ENCODE measurements at places on chromosomes 13 and 19. TPM values are rescaled to one million over a fixed set of nuclear protein-coding genes. Genes with fewer than 3 reads are reported as not detected.
A peak's percentile ranks its signal among the peaks of the same experiment; 100 is the strongest.

The USHBP1 gene
- 0.64 TPM for total RNA-seq

GRCh38 chr13:39506559-39507390 is 96.2 kb downstream of the LHFPL6 start:
- peak; percentile 49 for ATAC-seq

GRCh38 chr13:60347690-60348089 is 49.3 kb upstream of the TDRD3 start:
- no peak for ATAC-seq

DNA sequence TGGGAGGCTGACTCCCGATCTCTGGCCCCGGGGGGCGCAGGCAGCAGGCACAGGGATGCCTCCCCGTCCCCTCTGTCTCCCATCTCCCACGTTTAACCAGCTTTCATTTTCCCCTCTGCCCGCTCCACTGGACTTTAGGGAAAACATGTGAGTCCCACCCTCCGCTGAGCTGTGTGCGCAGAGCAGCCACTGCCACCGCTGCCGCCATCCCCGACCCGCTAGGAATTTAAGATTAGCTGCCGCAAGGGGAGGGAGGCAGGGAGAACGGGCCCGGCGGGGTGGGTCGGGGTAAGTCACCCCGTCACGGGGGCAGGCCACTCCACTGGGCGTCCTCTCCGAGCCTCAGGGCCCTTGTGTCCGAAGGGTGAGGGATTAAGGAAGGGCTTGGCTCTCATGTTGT is 15.5 kb downstream of the KCNN1 start:
- ATAC-seq, result no peak

- peak; percentile 18 for ATAC-seq
These were observed 2.6 kb upstream of the CLEC4G start for GRCh38 chr19:7734220-7735203.

GRCh38 chr13:77896536-77896935 is 22.1 kb downstream of the EDNRB start:
- no peak for ATAC-seq

GRCh38 chr13:112715210-112715609 is 25.4 kb downstream of the ATP11A start:
- no peak for ATAC-seq

The ZFP28 gene
- 3.6 TPM for total RNA-seq

DNA sequence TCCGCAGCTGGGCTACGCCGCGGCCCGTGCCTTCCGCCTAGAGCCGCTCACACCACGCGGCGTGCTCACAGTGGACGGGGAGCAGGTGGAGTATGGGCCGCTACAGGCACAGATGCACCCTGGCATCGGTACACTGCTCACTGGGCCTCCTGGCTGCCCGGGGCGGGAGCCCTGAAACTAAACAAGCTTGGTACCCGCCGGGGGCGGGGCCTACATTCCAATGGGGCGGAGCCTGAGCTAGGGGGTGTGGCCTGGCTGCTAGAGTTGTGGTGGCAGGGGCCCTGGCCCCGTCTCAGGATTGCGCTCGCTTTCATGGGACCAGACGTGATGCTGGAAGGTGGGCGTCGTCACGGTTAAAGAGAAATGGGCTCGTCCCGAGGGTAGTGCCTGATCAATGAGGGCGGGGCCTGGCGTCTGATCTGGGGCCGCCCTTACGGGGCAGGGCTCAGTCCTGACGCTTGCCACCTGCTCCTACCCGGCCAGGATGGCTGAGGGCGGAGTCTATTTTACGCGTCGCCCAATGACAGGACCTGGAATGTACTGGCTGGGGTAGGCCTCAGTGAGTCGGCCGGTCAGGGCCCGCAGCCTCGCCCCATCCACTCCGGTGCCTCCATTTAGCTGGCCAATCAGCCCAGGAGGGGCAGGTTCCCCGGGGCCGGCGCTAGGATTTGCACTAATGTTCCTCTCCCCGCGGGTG is 7.4 kb downstream of the DBP start:
- ATAC-seq, result no peak

DNA sequence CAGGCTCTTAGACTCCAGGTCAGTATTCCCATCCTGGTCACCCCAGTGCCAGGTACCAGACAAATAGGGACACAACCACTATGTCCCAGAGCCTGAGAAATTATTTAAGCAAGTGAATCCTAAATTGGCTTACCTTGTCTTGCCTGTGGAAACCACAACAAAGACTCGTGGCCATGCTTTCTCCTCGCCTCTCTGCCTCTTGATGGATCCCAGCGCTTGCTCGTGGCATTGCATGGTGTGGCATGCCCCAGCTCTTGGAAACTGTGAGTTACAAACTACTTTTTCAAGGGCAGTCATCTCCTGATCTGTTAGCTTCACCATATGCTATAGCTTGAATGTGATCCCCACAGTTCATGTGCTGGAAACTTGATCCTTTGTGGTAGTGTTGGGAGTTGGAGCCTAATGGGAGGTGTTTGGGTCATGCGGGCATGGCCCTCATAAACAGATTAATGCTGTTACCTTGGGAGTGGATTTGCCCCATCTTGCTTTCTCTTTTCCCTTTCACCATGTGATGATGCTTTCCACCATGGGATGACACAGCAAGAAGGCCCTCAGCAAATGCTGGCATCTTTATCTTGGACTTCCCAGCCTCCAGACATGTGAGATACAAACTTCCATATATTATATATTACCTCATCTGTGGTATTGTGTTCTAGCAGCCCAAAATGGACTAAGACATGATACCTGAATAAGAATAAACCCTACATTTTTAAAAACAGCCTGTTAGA is 31.2 kb downstream of the SPRYD7 start:
- no peak for ATAC-seq

The PTH2 gene
- total RNA-seq, result not detected

GRCh38 chr13:103731959-103732358 is 665.7 kb upstream of the SLC10A2 start:
- ATAC-seq, result no peak

DNA sequence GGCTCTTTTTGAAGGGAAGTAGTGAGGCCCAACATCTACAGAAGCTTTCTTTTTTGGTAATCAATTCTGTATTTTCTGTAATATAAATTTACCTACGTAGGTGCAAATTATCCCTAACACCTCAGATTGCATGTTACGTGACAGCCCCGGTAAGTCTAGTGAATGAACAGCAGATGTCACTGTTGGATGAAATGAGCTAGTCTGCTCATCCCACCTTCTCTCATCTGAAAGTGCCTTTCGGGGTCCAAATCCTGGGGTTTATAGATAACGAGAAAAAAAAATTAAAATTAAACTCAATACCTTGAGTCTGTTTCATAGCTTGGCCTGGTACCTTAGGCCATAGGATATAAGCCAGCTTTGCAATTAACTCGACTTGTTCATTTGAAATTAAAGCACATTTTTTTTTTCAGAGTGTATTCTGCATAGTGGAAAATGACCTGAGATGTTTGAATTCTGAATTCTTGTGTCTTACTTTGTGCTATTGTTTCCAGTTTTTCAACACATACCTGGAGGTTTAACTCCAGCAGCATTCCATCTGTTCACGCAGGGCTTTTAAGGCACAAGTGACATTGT is 548.2 kb downstream of the GPC5 start:
- ATAC-seq, result no peak

DNA sequence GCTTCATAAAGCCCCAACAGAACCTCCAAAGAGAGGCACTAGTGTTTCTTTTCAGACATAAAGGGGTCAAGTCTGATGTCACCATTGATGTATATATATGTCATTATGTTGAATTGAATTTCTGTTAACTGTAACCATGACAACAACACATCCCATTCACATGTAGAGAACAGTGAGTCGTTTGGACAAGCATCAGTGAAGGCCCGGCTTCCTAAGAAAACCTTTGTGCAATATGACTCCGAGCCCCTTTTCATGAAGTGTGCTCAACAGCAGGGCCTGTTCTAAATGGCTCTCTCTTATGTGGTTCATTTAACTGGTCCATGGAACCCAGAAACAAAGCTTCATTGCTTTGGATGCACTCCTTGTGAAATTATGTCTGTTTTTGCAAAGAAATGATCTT is 67.2 kb upstream of the UBL3 start:
- ATAC-seq, result no peak

GRCh38 chr19:35081201-35081600 is 34.4 kb upstream of the FXYD3 start:
- ATAC-seq, result no peak

DNA sequence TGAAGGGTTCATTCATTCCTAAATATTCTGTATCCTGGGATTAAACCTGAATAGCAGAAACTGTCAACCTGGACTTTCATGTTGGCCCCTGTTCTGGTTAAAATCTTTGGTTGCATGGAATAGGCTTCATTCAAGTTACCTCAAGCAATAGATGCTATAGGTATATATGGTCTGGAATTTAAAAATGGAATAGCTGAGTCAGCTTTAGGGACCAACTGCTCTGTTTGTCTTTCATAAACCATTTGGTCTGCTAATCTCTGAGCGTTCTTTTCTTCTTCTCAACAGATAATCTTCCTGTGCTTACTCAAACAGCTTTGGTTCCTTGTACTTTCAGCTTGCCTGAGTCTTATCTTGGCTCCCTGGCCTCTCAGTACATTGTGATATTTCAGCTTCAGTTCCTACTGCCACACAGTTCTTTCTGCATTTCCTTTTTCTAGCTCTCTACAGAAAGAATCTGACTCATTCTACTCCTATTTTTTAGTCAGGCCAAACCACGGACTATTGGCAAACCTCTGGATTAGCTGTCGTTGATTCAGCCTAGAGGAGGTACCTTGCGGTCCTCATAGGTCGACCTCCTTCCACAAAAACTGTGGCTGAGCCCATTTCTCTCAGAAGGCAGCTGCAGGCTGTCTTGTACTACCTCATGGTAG is 35.9 kb upstream of the MAB21L1 start:
- peak; percentile 32 for ATAC-seq

DNA sequence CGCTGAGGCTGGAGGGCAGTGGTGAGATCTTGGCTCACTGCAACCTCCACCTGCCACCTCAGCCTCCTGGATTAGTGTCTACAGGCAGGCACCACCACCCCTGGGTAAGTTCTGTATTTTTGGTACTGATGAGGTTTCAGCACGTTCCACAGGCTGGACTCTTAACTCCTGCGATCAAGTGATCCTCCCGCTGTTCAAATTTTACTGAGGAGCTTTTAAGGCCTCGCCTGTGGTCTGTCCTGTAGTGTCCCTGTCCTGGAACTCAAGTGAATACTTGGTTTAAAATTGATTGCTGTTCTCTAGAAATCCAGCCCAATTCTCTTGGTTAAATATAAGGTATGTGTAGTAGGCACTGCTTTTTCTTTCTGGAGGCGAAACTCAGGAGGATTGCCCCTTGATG is 65.2 kb downstream of the DPRX start:
- ATAC-seq, result no peak

DNA sequence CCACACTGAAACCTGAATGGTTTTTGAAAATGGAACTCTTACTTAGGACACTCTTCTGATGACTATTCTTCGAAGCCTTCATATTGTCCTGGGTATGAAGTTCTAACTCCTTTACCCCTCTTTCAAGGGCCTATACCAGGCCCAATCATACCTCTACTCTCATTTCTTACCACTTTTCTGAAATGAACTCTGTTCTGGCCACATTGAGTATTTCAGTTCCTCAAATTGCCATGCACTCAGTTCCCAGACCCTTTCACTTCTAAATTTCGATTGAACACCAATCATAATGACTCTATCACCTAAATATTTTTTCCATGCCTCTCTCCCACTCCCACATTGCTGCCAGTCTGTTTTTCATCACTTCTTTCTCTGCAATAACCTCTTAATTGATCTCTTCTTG is 53.7 kb downstream of the LACC1 start:
- no peak for ATAC-seq

The POU4F1 gene
- 0.08 TPM for total RNA-seq

The OR10H2 gene
- not detected for total RNA-seq

The FCGBP gene
- total RNA-seq, result 25.7 TPM

- no peak for ATAC-seq
These were observed 81.1 kb downstream of the COL4A1 start for GRCh38 chr13:110225609-110226574.

GRCh38 chr13:44969551-44970484 is 19.5 kb downstream of the NUFIP1 start:
- ATAC-seq, result no peak

The LMTK3 gene
- total RNA-seq, result 4.9 TPM

The WDR88 gene
- not detected for total RNA-seq

The CILP2 gene
- total RNA-seq, result not detected

- ATAC-seq, result no peak
These were observed 884 bp upstream of the CBY2 start for GRCh38 chr13:45700971-45701900.

- ATAC-seq, result peak; percentile 50
These were observed at the start of gene ZNF524 for GRCh38 chr19:55599842-55600661. Gene ZNF524, plus strand, starts transcription at chr19:55600288. Its CDS starts 1,825 bp downstream, at chr19:55602113.

GRCh38 chr13:46202966-46203365 is 8.8 kb upstream of the LRRC63 start:
- no peak for ATAC-seq

The KCNRG gene
- 0.68 TPM for total RNA-seq

DNA sequence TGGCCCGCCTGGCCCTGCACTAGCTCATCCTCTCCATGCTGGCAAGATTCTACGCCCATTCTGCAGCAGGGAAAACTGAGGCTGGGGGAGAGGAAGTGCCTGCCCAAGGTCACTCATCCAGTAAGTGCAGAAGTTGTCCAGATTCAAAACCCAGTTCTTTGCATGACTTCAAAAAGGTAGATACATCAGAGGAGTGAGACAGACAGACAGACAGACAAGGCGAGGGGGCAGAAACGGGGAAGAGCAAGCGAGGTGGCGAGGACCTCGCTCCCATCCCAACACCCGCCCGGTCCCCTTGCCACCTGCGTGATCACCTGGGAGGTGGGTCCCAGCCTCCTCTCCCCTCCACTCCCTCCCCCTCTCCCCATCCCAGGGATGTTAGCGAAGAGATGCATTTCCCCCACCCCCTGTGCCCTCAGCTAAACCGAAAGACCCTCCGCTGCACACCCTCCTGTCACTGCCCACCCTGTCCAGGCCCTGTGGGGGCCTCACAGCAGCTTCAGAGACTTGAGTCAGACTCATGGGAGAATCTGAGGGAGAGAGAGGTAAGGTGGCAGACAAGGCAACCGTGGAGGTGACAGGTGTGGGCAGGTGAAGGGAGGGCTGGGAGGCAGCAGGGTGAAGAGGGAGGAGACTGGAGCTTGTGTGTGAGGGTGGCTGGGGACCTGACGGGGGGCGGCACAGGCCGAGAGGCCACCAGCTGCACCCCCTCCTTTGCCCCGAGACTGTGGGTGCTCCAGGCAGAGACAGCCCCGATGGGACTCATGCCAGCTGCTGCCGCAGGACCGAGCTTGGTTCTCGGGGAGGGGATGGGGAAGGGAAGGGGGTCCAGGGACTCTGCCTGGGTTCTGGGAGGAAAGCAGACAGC is 18.9 kb downstream of the LRRC4B start:
- no peak for ATAC-seq

The SOHLH2 gene
- 0.16 TPM for total RNA-seq

The CD79A gene
- total RNA-seq, result 2.6 TPM

- no peak for ATAC-seq
These were observed 6.9 kb upstream of the JUNB start for GRCh38 chr19:12784394-12784870.

DNA sequence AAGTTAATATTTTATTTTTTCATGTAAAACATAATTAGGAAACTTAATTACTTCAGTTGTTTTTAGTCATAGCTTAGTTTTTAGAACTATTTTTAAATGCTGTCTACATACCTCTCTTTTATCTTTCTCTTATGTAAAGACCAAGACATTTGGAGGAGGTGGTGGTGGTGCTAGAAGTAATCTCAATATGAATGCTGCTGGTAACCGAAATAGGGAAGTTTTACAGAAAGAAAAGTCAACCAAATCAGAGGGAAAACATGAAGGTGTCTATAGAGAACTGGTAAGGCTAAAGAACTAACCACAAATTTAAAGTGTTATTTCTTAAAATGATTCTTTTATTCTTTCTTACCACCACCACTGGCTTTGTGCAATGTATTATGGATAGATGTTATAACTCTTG is 97.3 kb downstream of the TDRD3 start:
- no peak for ATAC-seq

The ZNF284 gene
- 0.36 TPM for total RNA-seq

- ATAC-seq, result no peak
These were observed 31.7 kb downstream of the TSHZ3 start for GRCh38 chr19:31317570-31317969.

Data from esophagus mucosa (tissue), 1 donor.